ENCODE measurements at places on chromosomes 5 and 9.

DNA sequence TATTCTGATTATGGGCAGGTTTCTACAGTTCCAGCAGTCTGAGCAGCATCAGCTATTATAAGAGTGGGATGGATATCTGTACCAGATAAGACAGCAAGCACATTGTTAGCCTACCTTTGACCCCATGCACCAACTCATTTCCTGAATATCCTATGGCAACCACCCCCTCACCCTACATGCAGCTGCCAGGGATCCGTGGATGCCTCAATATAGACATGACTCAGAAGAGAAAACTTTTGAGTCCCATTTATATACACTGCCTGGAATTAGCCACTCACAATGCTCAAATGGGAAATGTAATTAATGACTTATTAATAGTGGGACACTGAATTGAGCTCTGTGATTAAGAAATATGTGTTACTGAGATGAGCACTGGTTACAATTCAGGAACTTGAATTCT is 124.4 kb downstream of the SSBP2 start:
- peak; percentile 94 for DNase-seq

DNA sequence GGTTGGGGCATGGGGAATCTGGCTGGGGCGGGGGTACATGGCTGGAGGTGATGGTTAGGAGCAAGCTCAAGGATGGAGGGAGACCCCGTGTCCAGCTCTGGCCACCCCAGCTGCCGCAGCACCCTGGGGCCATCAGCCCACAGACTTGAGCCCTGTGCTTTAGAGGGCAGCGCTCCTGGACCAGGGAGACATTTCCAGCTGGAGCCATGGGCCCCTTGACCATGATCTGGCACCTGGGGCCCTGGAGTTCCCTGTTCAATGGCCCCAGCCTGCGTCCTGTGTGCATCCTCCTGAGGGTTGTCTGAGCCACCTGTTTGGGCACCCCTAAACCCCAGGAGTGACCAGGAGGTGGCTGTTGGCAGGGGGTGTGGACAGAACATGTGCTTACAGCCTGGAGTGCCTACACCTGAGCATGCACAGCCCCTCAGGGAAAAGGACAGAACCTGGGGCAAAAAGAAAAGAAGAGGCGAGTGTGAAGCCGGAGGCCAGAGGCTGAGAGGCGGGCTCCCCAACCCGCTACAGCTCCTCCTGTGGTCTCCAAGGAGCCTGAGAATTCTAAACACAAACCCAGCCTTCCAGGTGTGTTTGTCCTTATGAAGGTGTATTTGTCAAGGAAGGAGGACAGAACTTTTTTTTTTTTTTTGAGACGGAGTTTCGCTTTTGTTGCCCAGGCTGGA is 126.7 kb downstream of the C9orf50 start:
- no peak for DNase-seq

GRCh38 chr5:173793648-173794548 is 94.3 kb upstream of the CPEB4 start:
- peak; percentile 47 for DNase-seq

GRCh38 chr5:9405196-9405754 is 140.6 kb downstream of the SEMA5A start:
- no peak for DNase-seq
